ENCODE measurements at places on chromosomes 2 and 18. TPM values are rescaled to one million over a fixed set of nuclear protein-coding genes. Genes with fewer than 3 reads are reported as not detected.

REG3A gene
- total RNA-seq: not detected

DNA sequence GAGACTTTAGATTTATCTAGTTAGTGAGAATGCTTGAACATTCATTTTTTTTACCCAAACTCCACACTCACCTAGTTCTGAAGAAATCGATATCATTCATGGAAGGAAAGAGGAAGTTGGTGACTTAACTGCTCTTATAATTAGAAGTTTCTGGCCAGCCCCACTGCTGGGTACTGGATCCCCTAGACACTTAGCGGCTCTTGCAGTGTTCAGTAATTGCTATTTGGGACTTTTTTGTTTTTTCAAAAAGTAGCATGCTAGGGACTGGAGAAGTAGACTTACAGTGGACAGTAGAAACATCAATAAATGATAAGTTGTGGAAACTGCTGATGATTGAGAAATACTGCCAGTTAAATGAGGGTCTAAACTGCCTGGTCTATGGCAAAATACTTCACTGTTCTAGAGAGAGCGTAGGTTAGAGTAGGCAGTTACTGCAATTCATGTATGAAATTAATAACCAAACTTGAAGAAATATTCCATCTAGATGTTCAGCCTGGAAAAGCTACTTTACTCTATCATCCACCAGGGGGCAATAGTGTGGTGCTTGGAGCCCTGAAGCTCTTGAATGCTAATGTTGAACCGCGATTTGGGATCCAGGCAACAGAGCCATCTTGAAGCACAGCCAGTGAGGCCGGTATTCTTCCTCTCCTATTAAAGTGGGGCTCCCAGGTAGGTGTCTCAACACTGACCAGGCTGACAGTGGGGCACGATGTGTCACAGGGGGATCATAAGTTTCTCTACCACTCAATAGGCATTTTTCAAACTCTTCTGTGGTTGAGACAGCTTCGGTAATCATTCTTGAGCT lies 146.1 kb upstream of the SESTD1 start:
- DNase-seq: peak; percentile 77

GRCh38 chr18:26181343-26181826 lies 44.9 kb upstream of the TAF4B start:
- no peak for DNase-seq

DNA sequence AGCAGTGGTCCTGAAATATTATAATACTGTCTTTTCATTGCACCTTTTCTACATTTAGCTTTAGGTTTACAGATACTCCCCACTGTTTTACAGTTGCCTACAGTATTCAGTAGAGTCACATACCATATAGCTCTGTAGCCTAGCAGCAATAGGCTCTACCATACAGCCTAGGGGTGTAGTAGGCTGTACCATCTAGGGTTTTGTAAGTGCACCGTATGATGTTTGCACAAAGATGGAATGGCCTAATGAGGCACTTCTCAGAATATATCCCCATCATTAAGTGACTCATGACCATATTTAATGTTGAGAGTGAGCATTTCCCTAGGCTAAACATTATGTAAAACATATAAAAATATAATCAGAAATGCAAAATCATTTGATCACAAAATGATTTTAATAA lies 511.3 kb upstream of the RAB12 start:
- no peak for DNase-seq

GRCh38 chr2:153230977-153231376 lies 247.6 kb downstream of the RPRM start:
- no peak for DNase-seq

- DNase-seq: no peak
Measured at GRCh38 chr18:22428672-22429071, 11.0 kb upstream of the CTAGE1 start.

DNA sequence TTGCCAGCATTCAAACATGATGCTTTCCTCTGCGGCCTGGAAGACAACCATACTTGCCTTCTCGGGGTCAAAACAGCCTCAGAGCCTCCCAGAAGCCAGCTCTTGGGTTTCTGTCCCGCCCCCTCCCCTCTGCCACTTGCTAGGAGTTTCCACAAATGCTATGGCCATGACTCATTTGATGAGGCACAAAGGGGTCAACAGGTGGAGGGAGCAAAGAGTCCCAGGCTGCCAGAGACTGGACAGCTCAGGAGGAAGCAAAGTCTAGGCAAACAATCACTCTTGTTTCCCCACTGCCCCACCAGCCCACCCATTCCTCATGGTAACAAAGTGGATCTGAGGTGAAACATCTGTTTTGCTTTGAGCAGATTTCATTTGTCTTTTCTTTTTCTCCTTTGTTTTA lies 551.1 kb downstream of the TNS1 start:
- no peak for DNase-seq

- DNase-seq: peak; percentile 36
Measured at GRCh38 chr2:231452799-231453508, 11.3 kb downstream of the NCL start.

DPY30 gene
- total RNA-seq: 110 TPM

ASXL3 gene
- not detected for total RNA-seq

GRCh38 chr18:23539296-23539695 lies 36.0 kb downstream of the RMC1 start:
- no peak for DNase-seq

CFC1 gene
- total RNA-seq: not detected

DNA sequence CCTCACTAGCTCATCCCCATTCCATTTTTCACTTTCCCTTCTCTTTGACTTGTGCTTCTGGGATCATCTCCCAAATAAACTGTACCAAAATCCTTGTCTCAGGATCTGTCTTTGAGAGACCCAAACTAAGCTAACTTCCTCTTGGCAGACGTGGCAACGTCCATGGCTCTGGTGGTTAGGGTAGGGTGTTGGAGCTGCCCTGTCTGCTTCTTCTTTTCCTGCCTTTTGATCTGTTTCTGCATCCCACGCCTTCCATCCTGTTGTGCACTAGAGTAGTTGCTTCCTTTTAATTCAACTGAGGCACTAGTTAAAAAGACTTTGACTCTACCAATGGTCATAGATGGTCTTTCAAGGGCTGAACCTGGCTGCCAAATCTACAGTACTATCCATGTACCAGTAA lies 5.5 kb upstream of the MAP4K4 start:
- no peak for DNase-seq

POTEI gene
- total RNA-seq: not detected

B3GNT7 gene
- 21.5 TPM for total RNA-seq

- DNase-seq: no peak
Measured at GRCh38 chr18:23526501-23527063, 23.3 kb downstream of the RMC1 start.

DCAF17 gene
- 17.6 TPM for total RNA-seq

KLF11 gene
- total RNA-seq: 10.9 TPM

DNA sequence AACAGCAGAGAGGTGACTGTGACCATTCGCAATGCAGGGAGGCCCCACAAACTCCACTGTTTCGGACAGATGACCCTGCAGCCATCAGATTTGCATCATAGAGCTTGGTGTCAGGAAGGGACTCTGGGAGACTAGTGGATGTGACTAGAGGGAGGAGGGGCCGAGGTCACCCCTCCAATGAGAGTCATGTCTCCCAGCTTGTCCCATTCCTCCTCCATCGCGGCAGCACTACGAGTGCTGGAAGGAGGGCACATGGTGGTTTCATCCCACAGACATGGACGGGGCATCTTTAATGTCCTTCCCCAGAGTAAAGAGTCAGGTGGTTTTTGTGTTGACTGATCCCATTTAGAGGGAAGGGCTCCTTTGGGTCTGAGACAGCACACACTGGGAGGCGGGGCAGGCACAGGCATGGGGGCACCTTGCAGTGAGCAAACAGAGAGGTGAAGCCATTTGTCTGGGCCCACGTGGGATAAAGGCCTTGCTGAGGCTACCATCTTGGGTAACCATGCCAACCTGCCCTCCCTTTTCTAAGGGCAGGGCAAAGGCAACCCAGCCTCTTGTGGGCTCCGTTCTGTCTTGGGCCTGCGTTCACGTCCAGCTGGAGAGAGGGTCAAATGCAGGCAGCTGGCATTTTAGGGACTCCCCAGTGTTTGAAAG lies 208.1 kb downstream of the ASB1 start:
- no peak for DNase-seq

HSBP1L1 gene
- total RNA-seq: 28.1 TPM

FBXO41 gene
- 3.6 TPM for total RNA-seq

DNA sequence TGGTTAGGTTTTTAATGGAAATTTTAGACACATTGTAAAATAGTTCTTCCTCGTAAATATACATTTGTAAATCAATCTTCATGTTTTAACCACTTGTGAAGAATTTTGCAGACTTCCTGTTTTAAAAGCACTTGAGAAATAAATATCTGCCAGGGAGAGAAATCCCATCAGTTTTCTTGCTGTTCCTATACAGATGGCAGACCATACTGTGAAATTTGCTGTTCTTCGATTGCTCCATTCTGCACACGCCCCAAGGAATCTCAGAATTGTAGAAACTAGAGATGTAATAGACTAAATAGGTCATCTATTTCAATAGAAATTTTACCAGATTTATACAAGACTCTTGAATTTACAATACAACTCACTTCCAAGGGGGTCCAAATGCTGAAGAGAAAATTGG lies 75.8 kb upstream of the PIK3C3 start:
- no peak for DNase-seq

DNA sequence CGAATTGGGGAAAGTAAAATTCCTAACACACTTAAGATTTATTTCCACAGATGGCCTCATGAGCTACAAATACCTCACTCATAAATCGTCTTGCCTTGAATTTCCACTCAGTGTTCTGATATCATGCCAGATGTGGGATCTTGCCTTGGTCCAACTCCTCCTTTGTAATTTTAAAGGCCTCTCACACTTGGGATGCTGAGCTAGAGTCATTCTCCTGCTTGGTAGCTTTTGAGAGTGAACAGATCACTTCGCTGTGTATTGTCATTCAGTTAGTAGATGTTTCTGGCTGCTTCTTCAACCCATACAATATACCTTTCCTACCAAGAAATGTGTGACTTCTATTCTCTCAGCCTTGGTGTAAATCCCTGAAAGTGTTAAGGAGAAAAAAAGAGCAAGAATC lies 309.2 kb downstream of the NRXN1 start:
- DNase-seq: no peak

DNA sequence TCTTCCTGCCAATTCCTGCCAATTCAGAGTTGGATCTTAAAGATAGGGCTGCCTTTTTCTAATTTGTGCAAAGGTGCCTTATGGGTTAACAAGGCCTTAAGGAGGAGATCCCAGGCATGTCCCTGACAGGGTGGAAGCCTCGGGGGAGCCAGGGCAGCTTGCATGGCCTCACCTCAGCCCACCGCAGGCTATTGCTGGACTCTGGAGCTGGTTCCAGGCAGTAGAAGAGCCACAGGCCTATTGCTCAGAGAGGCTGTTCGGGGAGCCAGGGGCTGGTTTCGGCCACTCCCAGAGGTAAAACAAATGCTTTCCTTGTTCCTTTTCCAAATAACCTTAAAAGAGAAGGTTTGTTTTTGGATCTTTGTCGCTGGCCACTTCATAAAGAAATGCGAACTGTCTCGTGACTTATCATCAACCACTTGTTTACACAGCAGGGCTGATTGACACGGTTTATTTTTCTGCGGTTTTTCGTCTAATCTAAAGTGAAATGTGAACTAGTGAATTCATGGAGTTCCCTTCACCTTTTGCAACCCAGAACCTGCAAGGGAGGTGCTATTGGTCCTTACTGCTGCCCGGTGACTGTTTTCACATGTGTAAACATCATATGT lies 108.6 kb downstream of the APOB start:
- no peak for DNase-seq

GRCh38 chr2:225064928-225065327 lies 22.7 kb upstream of the DOCK10 start:
- DNase-seq: no peak

GRCh38 chr2:153823880-153824279 lies 47.8 kb upstream of the GALNT13 start:
- no peak for DNase-seq

DNA sequence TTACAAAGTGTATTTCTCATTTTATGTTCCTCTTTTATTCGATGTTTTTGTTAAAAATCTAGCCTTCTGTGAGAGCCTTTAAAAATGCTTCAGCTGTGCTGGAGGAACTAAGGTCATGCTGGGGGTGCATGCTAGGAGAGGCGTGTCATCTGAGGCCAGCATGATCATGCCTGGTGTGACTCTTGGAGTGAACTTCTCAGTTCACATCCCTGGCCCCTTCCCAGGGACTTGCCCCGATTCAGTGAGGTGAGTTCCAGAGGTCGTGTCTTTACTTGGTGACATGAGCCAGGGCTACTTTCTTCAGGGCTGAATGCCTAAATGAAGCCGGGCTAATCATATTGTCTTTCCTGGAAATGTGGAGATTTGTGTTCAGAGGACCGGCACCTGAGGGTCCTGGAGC lies 264.9 kb downstream of the MREG start:
- DNase-seq: no peak

GRCh38 chr2:136032817-136033535 lies 47.5 kb upstream of the DARS1 start:
- no peak for DNase-seq

GRCh38 chr2:205527801-205528200 lies 154.5 kb upstream of the NRP2 start:
- DNase-seq: no peak

MRPS5 gene
- total RNA-seq: 114 TPM

DNA sequence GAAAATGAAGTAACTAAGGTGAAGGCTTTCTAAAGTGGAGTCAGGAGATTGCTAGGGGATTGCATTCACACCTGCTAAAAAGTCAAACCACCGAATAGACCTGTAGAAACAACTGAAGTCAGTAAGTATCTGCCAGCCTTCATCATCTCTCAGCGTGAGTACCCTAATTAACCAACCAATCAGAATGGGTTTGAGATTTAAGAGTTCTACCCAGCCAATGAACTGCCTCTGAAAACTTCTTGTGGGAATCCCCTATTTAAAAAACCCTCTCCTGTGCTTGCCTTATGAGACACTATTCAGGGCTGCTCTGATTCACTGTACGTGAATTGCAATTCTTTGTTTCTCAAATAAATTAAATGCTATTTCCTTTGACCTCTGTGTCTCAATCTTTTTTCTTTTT lies 3.4 kb upstream of the FAM161A start:
- no peak for DNase-seq

ELOA2 gene
- total RNA-seq: not detected

DNA sequence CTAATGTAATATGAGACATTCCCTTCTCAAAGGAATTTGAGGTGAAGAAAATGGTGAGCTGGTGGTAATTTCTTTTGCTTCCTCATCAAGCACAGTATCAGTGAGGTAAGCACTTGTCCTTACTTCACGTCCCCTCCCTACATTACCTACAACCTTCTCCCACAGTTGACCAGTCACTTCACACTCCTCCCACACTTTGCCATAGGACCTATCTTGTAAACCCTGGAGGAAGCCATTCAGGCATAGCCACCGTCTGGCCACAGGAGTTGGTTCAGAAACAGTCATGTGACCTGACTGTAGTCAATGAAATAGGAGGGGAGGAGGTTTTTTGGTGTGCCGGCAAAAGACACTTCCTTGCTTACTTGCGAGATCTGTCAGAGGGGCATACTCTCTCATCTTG lies 12.1 kb downstream of the ACOXL start:
- DNase-seq: no peak

DNA sequence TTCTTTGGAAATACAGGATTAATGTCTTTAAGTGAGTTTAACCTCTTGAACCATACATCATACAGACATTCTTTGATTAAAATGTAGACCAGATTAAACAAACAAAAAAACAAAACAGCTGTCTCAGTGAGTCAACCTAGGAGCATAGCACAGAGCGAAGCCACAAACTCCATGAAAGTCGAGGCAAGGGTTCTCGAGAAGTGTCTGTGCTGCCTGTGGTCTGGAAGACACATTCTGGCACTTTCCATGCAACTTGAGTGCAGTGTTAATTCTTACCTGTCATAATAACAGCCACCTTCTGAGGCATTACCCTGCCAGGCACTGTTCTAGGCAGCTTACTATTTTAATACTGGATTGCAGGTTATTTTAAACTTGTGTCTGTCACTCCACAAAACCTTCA lies 435.5 kb upstream of the MMADHC start:
- no peak for DNase-seq
